SK-N-SH (cell line): ENCODE measurements at places on chromosomes 1 and 21.

GRCh38 chr1:177517546-177517945 is 346.8 kb downstream of the BRINP2 start:
- DNase-seq = no peak

GRCh38 chr1:54463259-54464030 is 57.3 kb upstream of the SSBP3 start:
- peak; percentile 37 for DNase-seq

DNA sequence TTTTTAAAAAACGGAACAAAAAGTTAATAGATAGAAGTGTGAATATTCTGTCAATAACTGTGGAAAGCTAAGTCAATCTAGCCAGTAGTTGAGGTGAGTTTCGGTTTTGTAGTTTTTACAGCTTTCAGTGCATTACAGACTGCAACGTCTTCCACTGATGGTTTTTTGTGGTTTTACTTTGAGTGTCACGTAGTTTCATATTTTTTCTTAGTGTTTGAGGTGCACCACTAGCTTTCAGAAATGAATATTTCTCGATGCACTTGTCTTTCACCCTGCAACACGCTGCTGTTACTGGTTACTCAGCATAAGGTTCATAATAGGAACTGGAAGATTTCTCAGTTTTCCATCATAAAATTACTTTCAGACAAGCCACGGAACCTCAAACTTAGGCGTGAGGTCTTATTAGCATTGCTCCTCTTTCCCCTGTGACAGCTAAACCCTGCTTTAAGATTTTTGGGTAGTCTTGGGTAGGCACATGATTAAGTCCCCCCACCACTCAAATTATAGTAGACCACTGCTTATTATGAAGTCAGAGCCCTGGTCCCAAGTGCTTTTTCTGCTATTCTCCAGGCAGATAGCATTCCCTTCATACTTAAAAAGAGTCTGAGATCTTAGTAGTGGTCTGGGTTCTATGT is 1412.7 kb downstream of the KCNT2 start:
- no peak for DNase-seq

DNA sequence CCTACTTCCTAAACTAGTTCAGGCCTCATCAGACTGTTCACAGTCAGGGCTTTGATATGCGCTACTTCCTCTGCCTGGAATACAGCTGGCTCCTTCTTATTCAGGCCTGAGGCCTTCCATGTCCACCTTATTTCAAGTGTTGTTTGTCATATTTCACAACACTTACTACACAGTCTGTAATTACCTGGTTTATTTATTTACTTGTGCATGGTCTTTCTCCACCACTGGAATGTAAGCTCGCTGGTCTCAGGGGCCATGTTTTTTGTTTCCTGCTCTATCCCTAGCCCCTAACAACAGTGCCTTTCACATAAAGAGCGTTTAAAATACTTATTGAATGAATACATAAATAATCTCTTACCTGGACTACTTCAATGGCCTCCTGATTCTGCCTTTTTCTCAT is 4.6 kb upstream of the SRSF4 start:
- no peak for DNase-seq

DNA sequence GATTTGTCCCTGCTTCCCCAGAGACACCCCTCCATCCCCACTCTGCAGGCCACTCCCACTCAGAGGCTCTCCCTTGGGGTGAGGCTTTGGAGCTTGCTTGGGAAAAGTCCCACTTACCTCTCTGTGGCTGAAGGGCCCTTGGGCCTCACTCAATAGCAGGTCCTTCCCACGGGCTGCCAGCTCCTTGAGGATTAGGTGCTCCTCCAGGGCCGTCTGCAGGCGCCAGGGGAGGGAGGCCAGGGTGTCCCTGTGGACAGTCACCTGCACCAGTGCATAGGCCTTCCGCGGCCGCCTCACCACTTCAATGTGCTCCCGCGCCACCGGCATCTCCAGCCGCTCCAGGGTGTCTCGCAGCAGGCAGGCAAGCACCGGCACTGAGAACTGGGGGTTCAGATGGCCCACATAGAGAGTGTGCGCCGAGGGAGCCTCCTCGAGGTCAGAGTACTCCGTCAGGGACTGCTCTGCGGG is 1.4 kb downstream of the SLFNL1 start:
- peak; percentile 28 for DNase-seq

DNA sequence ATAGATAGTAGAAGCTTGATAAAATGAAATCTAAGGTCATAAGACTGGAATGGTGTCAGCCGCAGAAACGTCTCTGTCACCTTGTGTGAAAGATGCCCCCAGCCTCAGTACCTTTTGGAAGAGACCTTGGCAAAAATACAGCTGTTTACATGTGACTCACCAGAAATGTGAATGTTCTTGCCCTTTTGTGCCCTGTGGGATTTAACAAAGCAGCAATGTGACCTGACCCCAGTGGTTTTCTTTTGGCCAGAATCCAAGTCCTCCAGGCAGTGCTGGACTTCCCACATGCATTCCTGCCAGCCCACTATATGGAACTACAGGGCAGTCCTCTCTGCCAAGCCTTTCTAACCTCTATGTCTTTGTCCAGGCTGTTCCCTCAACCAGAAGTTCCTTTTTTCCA is 27.2 kb upstream of the LRRC8C start:
- no peak for DNase-seq

- no peak for DNase-seq
Observed at GRCh38 chr21:45724994-45725843, 81.7 kb downstream of the PCBP3 start.

DNA sequence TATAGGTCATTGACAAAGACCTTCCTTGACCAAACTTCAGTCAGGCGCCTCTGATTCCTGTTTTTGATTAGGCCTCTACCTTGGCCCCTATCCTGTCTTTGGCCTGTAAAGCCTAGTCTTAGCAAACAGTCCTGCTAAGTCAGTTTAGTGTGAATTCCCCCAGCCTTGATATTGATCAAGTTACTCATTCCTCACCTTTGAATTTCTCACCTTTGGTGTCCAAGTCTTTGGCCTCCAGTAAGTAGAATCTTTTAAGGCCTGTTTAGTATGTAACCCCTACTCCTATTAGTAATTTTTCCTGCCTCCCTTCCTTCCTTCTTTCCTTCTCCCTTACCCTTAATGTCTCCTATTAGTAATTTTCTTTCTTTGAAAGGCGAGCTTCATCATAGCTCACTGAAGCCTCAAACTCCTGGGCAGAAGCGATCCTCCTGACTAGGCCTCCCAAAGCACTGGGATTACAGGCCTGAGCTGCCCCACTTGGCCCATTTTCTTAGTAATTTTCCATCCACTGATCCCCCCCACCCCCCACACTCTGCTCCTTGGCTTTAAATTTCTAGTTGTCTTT is 13.0 kb upstream of the ZNF692 start:
- DNase-seq = no peak

GRCh38 chr1:100905181-100905580 is 9.3 kb downstream of the SLC30A7 start:
- DNase-seq = no peak

GRCh38 chr1:155911156-155912055 is at the start of gene RIT1:
TSS of gene RIT1 (minus strand) at chr1:155911349. CDS start at chr1:155910761, 588 bp downstream.
- DNase-seq = peak; percentile 92

- no peak for DNase-seq
Observed at GRCh38 chr1:157968508-157968907, 24.9 kb upstream of the KIRREL1 start.

DNA sequence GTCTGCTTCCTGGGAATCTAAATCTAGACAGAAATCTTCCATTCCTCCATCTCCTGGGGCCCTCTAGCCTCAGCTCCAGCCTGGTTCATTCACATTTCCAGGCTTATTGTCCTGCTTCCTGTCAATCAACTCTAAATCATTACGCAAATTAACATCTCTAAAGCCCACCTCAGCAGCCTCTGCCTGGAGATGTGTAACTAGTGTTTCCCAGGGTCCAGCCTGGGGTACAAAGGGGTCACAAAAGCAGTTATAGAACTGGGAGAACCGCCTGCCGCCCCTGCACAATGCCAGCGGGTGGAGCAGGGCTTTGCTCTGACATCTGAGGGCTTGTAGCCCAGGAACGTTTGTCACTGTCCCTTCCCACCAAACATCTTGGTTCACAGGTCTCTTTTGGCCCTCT is 373.5 kb downstream of the RRAGC start:
- no peak for DNase-seq

DNA sequence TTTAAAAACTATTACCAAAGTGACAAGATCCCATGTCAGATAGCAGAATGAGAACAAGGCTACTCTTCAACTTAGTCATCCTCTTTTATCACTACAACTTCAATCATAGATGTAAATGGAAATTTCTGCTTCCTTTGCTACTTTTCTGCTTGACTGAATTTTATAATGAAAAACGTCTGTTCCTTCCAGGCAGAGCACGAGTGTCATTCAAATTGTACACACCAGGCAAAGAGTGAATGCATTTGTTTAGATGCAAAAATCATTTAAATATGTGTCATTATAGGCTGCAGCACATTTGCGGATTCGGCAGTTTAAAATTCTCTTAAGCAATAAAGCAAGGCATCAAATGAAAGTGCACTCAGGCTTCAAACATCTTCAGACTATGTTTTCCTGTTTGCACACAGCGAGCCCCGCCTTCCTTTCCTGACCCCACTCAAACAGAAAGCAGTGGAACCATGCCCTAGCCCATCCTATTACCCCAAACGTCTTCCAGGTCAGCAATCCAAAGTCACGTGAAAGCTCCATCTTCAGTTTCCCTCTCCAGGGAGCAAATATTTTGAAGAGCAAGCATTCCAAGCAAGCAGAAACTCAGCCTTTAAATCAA is 99.6 kb downstream of the APP start:
- peak; percentile 28 for DNase-seq

DNA sequence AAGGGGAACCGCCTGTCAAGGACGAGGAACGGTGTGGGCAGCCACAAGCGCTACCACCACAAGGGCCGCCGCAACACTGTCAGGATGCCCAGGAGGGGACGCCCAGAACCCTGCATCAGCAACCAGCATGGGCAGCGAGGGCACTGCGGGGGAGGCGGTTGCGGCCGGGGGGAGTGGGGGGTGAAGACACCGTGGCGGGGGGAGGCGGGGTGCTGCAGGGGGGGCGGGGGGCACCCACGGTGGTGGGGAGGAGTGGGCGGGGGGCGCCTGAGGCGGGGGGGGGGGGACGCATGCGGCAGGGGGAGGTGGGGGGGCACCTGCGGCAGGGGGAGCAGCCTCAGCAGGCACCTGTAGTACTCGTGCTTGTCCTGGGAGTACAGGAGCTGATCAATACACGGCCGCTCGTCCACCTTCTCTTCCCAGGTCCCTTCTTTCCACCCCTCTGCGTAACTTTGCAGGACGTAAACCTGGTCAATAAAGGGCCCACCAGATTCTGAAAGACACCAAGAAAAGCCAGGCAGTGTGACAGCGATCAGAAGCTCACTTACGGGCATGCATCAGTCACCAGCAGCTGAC is 4.6 kb downstream of the POFUT2 start:
- DNase-seq = no peak

GRCh38 chr1:1110561-1110971 is 5.3 kb downstream of the C1orf159 start:
- DNase-seq = no peak

DNA sequence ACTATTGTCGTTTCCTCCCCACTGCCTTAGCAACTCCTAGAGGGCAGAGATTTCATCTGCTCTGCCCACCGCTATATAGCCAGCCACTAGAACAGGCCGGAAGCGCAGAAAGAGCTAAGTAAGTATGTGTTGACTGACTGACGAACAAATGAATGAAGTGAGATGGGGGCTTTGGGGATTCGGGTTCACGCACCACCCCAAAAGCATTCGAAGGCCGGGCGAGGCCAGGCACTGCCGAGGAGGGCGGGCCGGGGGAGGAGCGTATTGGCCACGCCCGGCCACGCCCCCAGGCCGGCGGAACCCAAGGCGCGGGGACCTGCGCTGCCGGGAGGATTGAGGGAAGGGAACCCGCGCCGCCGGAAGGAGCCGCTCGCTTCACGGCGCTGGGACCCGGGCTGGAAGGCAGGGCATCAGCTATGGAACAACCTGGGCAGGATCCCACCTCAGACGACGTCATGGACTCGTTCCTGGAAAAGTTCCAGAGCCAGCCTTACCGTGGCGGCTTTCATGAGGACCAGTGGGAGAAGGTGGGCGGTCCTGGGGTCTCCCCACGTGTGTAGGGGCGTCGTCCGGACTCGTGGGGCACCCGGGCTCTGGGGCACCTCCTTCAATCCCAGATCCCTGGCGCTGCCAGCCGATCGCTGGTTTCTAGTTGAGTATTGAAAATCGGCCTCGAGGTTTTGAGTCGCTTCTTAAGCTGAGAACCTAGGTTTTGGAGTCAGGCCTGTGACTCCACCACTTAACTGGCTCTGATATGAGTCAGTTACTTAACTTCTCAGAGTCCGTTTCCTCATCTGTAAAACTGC is at the start of gene TTC4:
Gene TTC4 (plus strand): TSS at position 369 of the 806 bp plus-strand sequence. CDS start 48 bp downstream, at position 417.
- DNase-seq = peak; percentile 95

DNA sequence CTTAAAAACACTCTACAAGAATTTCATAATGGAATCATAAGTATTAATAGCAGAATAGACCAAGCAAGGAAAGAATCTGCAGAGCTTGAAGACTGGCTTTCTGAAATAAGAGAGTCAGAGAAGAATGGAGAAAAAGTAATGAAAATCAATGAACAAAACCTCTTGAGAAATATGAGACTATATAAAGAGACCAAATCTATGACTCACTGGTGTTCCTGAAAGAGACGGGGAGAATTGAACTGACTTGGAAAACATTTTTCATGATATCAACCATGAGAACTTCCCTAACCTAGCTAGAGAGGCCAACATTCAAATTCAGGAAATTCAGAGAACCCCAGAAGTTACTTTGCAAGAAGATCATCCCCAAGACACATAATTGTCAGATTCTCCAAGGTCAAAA is 85.6 kb downstream of the GDAP2 start:
- no peak for DNase-seq

GRCh38 chr1:212205006-212205405 is 80.2 kb upstream of the PPP2R5A start:
- no peak for DNase-seq

GRCh38 chr1:244092964-244093638 is 42.0 kb downstream of the ZBTB18 start:
- no peak for DNase-seq

DNA sequence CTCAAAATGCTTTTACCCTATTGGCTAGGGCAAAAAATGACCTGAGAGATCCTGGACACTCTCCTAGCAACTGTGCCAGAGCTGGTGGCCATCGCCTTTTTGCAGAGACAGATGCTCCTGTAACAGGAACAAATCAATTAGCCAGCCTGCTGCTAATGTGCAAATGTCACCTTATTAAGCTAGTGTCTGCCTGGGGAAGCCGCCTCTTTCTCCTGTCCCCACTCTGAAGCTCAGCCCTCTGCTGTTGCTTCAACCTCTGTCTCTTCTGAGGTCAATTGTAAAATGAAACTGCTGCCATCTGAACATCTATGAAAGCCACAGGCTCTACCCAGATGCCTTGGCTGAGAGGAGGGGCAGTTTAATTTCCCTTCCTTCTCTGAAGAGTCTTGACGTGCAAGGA is 85.5 kb upstream of the CACNA1E start:
- DNase-seq = no peak

DNA sequence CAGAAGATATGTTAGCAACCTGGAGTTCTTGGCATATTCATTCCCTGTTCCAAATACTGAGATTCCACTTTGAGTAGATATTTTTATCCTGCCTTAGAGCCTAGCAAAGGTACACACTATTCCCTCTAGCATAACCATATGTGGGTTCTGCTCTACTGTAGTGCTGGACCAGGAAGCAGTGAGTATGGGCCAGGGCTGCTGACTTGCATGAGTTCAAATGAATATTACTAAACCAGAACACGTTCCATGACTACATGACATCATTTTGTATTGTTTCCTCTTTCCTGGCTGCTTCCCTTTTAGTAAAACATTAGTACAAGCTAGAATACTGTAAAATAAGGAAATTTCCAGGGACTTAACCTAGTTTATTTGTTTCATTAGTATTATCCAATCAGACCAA is 41.1 kb downstream of the TNFSF18 start:
- DNase-seq = no peak
